ENCODE measurements at places on chromosomes 7 and 10.

DNA sequence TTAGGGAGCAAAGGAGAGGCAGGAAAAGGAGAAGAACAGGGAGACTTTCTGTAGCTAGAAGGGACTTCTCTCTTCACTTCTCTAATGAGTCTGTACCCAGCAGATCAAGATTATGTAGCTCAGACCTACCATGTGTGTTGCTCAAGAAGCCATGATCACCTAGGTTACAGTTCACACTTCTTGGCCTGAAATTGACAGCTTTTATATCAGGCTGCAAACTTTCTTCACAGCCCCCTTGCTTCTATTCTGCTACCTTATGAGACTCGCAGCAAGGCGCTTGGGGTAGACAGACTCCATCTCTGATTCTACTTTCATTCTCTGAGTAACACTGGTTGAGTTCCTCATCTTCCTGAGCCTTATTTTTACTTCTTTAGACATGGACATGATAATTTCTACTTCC lies 19.6 kb upstream of the GIMAP2 start:
- no peak for DNase-seq

DNA sequence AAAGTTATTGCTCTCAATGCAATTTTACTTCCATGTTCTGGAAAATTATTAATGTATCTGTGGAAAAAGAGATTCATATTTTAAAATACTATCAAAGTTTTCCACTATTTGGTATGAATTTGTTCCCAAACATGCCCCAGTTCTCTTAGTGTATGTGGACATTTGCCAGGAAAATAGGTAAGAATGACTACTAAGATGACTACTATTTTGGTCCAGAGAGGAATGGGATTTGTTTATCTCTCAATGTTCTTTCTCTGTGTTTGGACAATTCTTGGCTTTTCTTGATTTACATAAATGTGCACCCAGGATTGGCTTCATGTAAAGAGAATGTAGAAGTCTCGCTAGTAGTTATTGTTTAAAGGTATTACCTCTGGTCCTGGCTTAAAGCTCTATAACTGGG lies 60.3 kb upstream of the POT1 start:
- DNase-seq = no peak

DNA sequence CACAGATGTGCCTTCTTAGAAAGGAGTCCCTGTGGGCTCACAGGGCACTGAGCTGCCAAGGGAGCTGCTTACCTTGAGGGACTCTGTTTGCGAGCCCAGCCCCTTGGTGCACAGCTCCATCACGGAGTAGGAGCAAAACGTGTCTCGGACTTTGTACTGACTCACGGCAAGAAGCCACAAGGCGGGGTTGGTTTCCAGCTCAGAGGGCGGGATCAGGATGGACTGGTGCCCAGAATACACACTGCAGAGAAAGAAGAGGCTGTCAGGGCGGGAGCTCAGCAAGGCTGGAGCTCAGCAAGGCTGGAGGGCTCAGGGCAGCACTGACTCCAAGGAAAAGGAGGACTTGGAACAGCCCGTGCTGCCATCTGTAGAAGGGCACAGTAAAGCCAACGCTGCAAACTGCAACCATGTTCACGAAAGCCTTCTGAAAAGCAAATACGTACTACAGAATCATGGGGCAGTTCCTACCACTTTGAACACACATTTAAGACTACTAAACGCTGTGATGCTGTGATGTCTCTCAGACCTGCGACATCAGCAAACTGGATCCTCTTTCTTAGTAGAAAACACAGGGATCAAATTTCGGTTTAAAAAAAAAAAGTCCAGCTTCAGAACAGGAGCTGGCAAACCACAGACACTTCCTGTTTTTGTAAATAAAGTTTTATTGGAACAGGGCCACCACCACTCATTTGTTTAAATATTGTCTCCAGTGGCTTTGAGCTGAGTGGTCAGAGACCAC lies 194.3 kb downstream of the ZMYND11 start:
- DNase-seq = no peak

DNA sequence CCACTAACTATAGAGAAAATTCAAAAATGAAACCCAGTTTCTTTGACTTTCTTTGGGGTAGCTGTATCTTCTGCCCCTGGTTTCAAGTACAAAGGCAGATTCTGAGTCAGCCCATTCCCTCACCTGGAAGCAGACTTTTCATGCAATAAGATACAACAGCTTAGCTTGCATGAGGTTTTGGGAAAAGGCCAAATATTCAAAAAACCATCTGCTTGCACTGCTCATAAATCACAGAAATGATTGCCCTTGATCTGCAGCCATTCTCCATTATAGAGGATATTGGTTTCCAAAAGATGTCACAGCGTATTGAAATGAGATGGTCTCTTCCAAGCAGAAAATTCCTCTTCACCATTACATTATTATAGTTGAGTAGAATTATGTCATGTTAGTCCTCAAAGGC lies 354.0 kb downstream of the PHF14 start:
- no peak for DNase-seq

GRCh38 chr7:43735802-43736603 lies 6.7 kb upstream of the COA1 start:
- DNase-seq = no peak

DNA sequence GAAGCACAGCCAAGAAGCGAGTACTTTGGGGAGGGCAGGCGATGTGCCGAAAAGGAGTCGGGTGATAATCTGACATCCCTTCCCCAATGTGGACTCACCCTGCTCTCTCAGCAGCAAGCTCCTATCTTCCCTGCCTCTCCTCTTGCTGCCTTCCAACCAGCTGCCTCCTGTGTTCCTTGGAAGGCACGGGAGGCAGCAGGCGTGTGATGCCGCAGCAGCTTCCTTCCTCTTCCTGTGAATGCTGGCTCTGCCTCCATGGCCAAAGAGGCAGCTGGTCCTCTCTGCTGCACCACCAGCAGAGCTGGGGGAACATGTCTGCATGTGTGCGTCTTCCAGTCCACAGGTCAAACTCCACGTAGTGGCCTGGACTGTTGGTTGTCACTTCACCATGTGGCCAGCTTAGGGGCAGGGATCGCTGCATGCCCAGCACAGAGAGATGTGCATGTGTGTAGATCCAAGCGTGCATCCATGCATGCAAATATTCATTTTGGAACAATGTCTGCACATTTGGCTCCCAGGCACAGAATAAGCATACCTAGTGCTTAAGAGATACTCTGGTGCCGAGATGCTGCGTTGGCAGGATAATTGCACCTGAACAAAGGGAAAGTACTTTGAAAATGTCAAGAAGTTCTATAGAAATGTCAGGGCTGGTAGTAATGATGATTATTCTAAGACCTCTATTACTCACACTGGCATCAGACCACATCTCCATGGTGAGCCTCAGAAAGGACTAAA lies 499.8 kb downstream of the PLXNA4 start:
- DNase-seq = no peak

- no peak for DNase-seq
Observed at GRCh38 chr10:72834183-72834825, 59.2 kb upstream of the OIT3 start.

DNA sequence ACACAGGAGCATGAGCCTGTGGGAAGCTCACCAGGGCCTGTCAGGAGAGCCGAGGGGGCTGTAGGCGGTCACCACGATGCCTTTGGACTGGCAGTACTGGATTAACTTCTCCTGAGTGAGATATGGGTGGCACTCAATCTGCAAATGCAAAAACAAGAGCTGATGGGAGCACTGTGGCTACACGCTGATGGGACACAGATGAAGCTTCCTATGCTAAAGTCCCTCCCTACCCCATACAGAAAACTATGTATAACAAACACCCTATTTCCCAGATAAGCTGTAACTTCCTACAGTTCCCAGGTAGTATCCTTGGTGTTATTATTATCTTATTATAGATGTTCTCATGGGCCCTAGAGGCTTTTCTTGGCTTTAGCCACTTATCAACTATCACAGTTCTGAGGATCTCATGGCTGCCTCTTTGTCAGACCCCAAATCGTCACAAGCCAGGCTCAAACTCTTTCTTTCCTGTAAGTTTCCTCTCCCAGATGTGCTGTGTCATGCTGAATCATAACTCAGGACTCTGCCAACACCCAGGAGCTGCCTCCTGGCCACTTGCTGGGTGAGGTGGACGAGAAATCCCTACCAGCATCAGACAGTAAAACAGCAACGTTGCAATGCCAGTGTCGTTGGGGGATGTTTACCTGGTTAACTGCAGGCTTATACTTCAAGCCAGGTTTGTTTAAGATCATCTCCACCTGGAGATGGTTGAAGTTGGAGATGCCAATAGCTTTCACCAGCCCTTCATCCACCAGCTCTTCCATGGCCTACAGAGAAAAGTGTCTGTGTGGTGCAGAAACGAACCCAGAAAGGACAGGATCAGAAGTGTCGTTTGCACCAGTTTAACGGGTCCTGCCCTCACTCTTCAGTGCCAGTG lies 10.3 kb downstream of the AKR1B1 start:
- no peak for DNase-seq

DNA sequence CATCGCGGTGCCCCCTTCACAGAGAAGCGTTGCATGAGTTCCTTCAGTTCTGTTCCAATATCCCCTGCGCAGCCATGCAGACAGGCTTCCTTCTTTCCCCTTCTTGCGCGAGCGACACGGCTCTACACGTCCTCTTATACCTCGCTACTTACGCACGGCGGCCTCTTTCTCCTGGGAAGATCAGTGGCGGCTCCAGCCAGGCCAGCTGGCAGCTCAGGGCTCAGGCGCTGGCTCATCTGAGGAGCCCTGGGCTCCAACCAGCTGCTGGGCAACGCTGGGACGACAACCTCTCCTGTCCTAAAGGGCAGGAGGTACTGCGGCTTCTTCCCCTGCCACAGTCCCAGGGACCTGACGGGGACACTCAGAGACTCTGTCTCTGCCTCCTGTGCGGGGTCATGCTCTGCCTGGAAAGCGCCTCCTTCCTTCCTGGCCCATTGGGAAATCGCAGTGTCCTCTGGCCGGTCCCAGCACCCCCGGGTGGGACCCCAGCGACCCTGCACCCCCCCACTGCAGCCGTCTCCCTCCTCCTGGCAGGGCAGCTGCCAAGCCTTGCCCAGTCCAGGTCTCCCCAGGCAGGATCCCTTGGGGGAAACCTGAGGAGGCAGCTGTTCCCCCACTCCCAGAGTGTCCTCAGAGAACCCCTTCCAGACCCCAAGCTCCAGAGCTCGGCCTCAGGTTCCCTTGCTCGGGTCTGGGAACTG lies 5.0 kb upstream of the FAM20C start:
- no peak for DNase-seq

DNA sequence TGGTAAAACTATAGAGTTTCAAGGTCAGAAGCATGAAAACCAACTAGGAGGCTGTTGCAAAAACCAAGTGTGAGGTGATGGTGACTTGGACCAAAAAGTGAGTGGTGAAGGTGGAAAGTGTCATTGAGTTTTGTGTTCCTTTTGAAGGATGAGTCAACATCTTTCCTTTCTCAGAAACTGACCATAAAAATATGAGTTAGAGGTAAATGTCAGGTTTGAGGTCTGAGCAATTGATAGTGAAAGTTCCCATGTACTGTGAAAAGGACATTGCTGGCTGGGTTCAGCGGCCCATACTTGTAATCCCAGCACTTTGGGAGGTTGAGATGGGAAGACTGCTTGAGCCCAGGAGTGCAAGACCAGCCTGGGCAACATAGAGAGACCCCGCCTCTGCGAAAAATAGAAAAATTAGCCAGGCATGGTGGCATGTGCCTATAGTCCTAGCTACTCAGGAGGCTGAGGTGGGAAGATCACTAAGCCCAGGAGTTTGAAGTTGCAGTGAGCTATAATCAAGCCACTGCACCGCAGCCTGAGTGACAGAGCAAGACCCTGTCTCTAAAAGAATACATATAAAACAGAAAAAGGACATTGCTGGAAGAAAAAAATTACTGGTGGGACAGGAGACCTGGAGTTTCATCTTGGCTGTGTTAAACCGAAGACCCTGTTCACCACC lies 89.3 kb upstream of the ARID5B start:
- no peak for DNase-seq

GRCh38 chr10:96651998-96652431 lies 65.2 kb upstream of the TM9SF3 start:
- no peak for DNase-seq

DNA sequence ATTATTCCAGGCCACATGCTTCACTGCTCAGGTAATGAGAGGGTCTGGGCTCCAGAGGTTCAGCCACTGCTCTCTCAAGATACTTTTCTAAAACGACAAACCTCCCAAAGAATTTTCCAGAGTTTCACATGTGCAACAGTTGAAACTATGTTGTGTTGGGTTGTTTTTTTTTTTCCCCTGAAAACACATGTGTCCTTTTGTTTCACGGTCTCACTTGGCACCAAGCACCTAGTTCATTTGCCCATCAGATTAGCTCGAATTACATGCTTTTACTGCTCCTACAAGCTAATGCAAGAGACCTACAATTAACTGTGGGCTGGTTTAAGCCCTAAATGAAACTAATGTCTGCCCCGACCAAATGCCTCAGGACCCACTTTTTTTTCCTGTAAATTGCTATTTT lies 313.3 kb downstream of the FGFR2 start:
- no peak for DNase-seq

DNA sequence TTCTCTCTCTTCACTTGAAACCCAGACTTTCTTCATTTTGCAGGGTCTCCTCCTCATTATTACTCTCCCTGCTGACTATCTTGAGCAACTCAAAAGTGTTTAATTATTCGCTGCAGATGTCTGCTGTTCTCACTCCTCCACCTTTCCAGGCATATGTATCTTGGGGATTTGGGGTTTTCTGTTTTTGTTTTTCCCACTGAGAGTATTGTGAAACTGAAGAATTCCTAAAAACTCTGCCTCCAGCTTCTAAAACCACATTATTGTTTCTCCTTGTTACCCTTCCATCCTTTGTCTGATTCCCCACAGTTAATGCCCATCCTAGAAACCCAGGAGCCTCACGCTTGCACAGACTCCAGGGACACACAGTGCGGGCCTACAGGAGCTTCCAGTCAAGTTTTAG lies 51.3 kb downstream of the WNT2 start:
- no peak for DNase-seq

DNA sequence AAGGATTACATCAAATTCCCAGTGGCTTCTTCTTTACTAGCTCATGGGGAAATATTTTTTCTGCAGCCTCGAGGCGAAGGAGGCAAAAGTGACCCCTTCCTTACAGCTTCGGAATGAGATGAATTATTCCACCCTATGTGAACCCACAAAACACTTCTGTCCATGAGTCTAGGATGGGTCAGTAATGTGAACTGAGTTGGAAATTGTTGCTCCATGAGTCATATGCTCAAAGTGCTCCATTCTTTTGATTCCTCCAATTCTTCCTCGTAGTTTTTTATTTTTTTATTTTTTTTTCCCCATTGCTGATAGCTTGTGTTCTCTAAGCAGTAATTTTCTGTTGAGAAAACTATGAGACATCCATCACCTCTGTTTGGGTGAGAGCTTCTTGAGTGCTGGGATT lies 31.7 kb upstream of the FAM204A start:
- no peak for DNase-seq
